ENCODE measurements at places on chromosomes 6 and 20. TPM values are rescaled to one million over a fixed set of nuclear protein-coding genes. Genes with fewer than 3 reads are reported as not detected.

DNA sequence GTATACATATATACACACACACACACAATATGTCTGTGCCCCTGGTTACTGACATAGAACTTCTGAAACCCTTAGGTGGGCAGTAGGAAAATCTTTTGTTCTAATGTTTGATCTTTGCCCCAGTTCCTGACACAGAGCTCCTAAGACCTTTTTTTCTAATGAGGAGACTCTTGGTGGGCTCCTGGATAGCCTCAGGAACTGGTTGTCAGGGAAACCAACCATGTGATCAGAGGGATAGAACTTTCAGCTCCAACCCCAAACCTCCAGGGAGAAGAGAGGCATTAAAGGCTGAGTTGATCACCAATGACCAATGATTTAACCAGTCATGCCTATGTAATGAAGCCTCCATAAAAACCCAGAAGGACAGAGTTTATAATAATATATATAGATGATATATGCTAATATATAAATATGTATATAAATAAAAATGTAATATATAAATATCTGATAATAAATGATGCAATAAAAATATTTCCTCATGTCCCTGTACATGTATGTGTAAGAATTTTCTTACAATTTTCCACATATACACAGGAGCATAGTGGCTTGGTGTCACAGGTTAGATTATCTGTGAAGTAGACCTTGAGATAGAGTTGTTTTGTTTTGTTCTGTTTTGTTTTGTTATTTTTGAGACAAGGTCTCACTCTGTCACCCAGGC is 93.3 kb downstream of the GPX5 start:
- DNase-seq = no peak

- no peak for DNase-seq
Observed at GRCh38 chr20:37920679-37921322, 17.9 kb downstream of the VSTM2L start.

DNA sequence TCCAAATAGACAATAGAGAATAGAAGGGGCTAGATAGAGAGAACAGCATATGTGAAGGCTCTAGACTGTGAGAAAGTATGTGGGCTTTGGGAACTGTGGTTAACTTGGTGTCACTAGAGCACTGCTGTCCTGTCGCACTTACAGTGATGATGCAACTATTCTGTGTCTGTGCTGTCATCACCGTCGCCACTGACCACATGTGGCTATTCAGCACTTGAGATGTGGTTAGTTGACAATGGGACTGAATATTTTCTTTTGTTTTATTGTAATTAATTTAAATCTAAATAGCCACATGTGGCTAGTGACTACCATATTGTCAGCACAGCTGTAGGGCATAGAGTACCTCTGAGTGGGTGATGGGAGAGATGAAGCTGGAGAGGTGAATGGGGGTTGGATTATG is 39.0 kb upstream of the IFNGR1 start:
- no peak for DNase-seq

Gene DZANK1
- total RNA-seq = 3.0 TPM

- DNase-seq = no peak
Observed at GRCh38 chr20:54356801-54357200, 118.6 kb upstream of the DOK5 start.

DNA sequence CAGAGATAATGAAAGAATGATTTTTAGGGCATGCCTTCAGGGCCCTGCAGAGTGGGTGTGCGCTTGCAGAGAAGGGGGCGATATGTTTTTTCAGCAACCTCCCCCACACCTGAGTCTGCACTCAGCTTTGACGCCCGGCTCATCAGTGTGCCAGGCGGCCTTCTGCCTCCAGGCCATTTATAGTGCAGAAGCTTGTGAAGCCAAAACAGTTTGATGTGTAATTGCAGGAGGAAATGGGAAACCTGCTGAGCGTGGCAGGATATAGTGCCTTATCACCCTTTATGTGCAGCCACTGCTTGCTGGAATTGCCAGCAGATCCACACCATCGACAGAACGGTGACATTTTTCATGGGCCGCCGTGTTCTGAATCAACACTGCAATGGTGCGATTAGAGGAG is 178.2 kb downstream of the CDH4 start:
- DNase-seq = no peak

Gene GCNT2
- total RNA-seq = 0.63 TPM

All from MCF 10A (cell line).